ENCODE measurements at places on chromosomes 1 and 21.

DNA sequence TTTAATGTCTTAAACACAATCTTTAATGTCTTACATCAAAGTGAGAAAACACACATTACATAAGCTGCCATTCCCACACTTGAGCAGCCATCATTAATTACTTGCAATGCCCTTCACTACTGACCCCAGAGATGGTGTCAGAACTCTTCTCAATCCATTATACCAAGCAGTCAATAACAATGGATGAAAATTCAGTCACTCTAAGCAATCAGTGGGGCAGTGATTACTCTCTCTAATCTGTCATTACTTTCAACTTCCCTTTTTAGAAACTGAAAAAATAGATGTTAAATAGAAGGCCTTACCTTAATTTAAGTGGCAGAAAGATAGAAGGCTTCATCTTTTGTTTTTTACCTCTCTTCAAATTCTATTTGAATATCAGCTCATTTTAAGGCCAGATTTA lies 9.7 kb upstream of the FRRS1 start:
- DNase-seq: no peak

DNA sequence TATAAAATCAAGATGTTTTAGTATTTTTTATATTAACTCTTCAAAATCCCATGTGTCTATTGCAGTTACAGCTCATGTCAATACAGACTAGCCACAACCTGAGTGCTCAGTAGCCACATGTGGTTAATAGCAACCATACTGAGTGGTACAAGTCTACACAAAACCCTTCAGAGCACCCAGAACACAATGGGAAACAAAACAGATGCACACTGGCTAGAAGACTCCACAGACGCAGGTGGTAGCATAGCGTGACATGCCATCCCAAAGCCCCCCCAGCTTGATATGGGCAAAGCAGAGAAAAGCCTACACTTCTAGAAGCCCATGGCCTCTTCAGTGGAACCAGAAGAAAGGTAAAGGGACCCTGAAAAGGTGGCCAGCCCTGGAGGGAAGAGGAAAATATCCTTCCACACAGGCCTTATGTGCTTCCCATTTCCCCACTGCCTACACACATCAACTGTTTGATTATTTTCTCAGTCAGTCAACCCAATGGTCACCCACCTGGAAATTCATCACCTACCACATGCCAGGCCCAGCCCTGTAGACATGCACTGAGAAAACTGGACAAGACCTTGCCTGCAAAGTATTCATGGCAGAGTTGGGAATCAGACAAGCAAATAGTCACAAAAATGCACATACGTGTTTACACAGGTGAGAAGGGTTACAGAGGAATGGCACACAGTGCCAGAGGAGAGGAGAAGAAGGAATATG lies 175.0 kb downstream of the VAV3 start:
- DNase-seq: no peak

DNA sequence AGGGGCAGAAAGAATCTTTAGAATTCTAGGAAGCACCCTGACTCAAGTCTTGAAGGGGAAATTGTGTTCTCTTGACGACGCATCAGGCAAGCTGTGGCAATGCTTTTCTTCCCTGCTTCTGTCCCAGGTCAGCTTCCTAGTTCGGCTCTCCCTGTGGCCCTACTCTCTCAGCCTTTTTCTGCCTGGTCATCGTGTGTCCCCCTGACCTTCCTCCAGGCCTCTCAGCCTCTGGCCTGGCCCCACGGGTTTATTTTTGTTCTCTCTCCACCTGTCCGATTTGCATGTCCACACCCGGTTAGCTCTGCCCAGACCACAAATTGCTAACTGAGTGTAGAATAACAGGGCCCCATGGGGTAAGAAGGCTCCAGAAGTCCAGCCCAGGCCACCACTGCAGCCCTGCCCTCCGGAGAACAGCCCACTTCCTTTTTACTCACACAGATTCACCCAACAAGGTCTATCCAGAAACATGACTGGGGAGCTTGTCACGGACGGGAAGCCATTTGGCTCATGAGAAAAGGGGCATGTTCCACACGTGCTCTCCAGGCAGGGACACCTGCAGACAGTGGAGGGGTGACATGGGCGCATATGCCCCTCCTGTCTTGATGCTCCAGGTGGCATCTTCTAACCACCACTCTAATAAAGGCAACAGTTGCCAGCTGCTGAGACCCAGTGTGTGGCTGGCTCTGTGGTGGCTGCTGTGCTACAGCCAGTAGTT lies 9.8 kb downstream of the KCNN3 start:
- DNase-seq: peak; percentile 38

- DNase-seq: no peak
Observed at GRCh38 chr1:171799166-171799565, 17.7 kb downstream of the METTL13 start.

DNA sequence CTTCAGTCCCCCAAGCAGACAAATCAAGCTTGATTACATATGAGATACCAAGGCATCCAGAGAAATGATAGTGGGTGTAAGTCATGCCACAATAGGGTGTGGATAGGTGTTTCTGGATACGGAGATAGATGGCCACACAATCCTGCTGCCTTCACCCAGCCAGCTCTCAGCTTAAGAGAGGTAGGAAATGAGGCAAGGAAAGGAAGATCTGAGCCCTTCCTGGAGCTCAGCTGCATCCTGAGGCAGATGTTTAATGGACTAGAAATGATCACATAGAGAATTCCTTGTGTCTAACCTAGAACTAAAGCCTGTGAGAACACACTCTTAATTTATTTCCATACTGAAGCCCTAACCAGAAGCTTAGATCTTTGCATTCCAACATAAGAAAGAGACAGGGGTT lies 210.3 kb downstream of the ST6GALNAC3 start:
- DNase-seq: no peak

DNA sequence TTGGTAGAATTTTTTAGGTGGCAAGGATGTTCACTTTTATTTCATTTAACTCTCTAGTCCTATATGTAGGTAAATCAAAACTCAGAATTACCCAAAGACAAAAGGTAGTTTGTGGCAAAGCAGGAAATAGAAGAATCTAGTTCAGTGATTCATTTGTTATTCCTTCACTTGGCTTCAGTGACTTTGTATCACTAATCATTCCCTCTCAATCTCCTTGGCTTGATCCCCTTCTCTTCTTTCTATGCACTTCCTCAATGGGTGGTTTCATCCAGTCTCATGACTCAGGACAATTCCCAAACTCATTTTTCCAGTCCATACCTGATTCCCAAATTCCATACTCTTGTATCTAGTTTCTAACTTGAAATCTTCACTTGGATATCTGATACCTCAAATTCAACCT lies 64.9 kb downstream of the PRKACB start:
- no peak for DNase-seq

DNA sequence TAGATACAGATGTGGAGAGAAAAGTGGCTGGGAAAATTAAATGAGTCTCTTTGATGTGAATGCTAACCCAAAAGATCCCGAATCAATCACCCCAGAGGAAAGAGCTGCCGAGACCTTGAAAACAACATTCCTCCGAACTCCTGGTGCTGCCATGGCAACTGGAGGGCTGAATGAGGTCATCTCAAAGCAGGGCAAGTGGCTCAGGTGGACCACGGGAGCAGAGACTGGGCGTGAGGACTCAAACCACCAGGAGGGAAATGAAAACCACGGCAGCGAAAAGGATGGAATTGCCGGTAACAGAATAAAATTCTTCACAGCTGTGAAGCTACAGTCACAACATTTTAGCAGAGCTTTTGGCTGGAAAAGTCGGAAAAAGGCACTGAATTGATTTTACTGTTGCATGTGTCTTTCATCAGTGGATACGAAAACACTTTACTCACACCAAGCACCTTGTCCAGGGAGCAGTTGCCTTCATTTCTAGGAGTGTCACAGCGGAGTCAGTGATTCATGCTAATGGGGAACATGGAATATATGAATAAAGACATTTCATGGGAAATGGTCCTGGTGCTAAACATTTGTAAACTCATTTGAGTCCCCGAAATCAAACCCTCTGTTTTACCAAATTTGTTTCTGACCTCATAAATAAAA lies 23.2 kb upstream of the BECN2 start:
- peak; percentile 43 for DNase-seq

GRCh38 chr1:218473522-218473921 lies 128.4 kb downstream of the TGFB2 start:
- peak; percentile 22 for DNase-seq

- no peak for DNase-seq
Observed at GRCh38 chr1:11174261-11174942, 14.8 kb upstream of the ANGPTL7 start.

DNA sequence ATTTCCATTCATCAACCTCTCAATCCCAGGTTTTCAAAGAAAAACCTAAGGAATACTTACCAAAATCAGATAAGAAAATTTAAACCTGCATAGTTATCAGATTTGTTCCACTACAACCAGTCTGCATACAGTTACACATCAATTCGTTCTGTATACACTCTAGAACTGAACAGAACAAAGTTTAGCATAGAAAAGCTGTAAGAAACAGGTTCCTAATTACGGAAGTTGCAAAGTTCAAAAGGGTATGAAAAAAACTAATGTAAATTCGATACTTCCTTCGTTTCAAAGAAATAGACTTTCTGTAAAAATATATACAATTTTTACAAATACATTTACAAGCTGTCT lies 3.1 kb downstream of the MCL1 start:
- DNase-seq: no peak

- no peak for DNase-seq
Observed at GRCh38 chr1:207401578-207401977, 52.5 kb upstream of the CR2 start.

DNA sequence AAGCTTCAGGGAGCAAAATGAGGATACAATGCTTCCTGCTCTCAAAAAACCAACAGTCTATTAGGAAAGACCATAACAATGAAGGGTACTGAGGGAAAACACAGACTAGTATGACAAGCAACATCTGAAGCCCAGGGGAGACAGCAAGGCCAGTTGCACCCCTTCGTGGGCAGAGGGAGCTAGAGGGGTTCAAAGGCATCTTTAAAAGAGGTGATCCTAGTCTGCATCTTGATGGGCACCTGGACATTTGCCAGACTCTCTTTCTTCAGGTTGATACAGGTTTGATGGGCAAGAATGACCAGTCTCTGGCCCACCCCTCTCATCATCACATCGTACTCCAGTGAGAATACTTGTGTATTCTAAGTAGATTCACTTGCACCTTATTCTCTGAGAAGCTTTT lies 177.7 kb downstream of the VAV3 start:
- DNase-seq: no peak

- DNase-seq: no peak
Observed at GRCh38 chr21:17085707-17086106, 427.1 kb upstream of the CXADR start.

DNA sequence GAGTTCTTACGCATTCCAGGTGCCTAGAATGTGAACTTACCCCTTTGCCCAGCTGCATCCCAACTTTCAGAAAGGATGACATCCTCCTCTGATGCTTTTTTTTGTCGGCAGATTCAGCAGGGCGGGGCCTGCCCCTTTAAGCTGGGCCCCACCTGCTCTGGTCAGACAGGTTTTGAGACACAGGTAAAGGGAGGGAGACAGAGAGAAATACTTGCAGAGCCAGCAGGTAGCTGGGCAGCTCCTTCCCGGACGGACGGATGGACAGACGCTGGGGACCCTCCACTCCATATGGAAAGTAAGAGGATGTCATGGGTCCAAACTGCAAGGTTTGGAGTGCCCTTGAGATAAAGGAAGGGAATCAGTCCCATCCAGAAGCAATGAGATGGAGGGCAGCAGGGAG lies at the start of gene TMEM79:
TSS of gene TMEM79 (plus strand) at position 214 of the 400 bp plus-strand sequence. CDS start 902 bp downstream, outside the sequence.
- no peak for DNase-seq

- peak; percentile 5 for DNase-seq
Observed at GRCh38 chr1:29975036-29975694, 738.8 kb downstream of the PTPRU start.

GRCh38 chr21:41668051-41668541 lies 98.8 kb downstream of the RIPK4 start:
- no peak for DNase-seq

- DNase-seq: no peak
Observed at GRCh38 chr1:53376742-53377437, 49.0 kb upstream of the LRP8 start.

- DNase-seq: no peak
Observed at GRCh38 chr1:97094247-97094972, 372.8 kb downstream of the PTBP2 start.

DNA sequence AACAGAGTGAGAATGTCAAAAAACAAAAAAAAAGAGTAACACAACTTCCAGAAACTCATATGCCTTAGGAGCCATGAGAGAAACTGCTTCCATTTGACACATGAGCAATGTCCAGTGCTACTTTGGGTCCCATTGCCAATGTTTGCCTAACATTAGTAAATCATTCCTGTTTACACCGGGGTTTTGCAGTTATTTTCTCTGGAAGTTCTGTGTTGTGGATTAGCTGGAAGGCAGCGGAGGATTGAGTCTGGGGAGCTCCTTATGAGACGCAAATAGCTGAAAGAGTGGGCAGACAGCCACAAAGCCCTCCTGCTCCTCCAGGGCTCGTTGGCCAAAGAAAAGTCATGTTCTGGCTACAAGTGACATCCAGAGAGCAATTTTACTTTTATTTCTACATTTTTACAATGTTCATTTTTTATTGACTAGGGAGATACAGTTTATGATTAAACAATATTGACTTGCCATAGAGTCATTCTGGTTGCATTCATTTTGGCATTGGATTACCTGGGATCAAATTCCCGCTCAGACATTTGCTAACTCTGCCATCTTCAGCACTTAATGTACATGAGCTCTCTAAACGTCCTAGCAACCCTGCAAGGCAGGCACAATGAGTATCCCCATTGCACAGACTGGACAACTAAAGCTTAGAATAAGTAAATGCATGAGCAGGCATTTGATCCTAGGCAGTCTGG lies 66.4 kb upstream of the GALNT2 start:
- no peak for DNase-seq

DNA sequence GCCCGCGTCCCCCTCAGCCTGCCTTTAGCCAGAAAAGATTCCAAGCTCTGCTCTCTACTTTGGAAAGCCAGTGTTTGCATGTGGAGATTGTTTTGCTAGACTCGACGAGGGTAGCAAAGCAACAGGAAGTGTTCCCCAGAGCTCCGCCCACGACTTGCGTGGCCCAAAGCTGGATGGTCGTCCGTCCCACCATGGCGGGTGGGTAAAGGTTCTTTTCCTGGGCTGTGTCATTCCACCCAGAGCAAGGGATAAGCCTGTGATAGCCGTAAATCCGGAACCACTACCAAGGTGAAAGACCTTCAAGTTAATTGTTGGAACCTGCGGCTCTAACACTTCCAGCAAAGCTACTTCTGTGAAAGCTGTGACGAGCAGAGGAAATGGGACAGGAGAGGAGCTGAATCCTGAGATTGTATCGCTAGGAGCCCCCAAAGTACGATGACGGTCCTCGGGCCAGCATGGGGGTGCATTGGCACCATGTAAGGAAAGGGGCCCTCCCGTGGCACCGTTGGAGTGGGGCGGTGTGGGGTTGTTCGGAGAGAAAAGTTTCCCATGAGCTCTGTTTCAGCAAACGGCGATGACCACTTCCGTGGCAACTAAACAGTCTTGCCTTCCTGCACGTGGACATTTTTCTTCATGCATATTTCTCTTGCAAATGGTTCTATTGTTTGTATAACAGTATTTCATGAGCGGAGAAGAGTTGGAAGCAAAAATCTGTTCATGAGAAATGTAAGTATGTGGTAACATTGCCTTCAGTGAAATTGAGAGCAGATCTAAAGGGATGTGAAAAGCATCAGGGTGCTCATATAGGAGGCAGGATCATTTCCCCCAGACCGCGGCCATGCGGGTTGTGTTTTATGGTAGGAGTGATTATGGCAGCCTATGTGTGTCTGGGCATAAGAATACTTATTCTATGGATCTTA lies 8.4 kb downstream of the MX2 start:
- DNase-seq: no peak

- DNase-seq: no peak
Observed at GRCh38 chr1:224168859-224169380, 14.1 kb upstream of the DEGS1 start.

All from SW480 (cell line).